Activated CD4-positive, alpha-beta T cell treated with anti-CD3 and anti-CD28 coated beads for 1 hour (primary cell): ENCODE measurements at places on chromosomes 7 and 10.

DNA sequence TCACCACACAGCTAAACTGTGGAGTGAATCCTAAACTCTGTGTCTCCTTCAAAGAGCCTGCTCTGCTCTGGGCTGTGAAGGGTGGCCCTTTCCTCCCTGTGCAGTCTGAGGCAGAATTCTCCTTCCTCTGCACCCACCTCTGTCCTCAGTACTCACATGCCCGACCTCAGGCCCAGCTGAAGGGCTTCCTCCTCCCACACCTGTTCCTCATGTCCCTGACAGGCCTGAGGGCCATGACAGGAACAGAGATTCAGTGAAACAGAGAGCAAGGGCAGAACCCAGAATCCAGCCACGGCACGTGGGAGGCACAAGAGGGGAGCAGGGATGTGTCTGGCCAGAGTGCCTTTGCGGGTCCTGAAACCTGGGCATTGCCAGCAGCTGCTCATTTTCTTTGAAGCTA is 13.9 kb downstream of the CREB3L2 start:
- no peak for DNase-seq

GRCh38 chr7:29035044-29035740 is 77.1 kb upstream of the TRIL start:
- no peak for DNase-seq

- no peak for DNase-seq
Measured at GRCh38 chr10:48543182-48543844, 61.6 kb downstream of the ARHGAP22 start.

DNA sequence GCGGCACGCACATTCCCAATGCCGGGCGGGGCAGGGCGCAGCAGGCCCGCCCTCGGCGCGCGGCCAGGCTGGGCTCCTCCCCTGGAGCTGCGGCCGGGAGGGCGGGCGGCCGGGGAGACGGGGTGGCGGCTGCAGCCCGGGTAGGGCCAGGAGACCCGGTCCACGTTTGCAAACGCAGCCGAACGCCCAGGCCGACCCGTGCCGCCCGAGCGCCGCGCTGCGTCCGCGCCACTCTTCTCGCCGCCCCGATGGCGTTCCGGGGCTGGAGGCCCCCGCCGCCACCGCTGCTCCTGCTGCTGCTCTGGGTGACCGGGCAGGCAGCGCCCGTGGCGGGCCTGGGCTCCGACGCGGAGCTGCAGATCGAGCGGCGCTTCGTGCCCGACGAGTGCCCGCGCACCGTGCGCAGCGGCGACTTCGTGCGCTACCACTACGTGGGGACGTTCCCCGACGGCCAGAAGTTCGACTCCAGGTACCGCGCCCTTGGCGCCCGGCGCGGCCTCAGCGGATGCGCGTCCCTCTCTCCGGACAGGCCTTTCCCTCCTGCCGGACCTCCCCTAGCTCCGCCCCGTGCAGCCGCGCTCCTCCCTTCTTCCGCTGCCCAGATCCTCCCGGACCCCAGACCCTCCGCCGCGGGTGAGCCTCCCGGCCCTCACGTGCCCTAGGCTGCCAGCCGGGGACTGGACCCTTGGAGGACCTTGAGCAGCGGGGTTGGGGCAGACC is at the start of gene FKBP9:
Gene FKBP9, plus strand, starts transcription at position 115 of the 720 bp plus-strand sequence. Its CDS starts 134 bp downstream, at position 249.
- no peak for DNase-seq

DNA sequence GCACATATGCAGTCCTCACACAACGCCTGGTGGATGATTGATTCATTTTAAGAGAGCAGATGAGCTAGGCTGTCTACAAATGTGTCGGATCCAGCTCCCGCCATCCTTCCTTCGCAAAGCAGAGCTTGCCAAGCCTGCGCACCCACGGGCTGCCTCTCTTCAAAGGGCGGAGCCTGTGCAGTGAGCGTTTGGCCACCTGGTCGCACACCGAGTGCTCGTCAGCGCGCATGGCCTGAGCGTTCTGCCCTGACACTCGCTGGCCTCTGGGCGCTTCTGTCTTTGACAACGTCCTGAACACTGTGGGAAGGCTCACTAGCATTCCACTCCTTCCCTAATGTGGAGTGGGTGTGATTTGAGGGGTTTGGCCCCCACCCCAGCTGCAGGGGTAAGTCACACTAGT is 47.1 kb upstream of the TMEM72 start:
- no peak for DNase-seq

- no peak for DNase-seq
Measured at GRCh38 chr7:67856046-67856445, 859.4 kb downstream of the TYW1 start.

- DNase-seq, result no peak
Measured at GRCh38 chr10:111648046-111648445, 535.5 kb downstream of the GPAM start.

DNA sequence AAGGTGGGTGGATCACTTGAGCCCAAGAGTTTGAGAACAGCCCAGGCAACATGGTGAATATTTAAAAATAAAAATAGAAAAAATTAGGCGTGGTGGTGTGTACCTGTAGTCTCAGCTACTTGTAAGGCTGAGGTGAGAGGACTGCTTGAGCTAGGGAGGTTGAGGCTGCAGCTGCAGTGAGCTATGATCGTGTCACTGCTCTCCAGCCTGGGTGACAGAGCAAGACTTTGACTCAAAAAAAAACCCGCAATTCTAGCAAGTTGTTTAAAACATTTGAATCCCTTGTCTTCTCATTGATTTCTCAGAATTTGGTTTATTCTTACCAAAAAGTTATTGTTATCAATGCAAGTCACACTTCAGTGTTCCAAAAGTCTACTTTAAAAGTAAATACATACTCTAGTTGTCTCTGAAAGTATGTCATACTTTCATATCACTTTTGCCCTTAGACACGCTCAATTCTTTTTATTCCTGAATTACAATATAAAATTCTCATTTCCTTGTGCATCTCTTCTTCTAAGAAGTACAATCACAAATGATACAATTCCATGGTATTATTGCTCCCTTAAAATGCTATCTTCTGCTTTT is 6.3 kb downstream of the EPC1 start:
- DNase-seq, result no peak

DNA sequence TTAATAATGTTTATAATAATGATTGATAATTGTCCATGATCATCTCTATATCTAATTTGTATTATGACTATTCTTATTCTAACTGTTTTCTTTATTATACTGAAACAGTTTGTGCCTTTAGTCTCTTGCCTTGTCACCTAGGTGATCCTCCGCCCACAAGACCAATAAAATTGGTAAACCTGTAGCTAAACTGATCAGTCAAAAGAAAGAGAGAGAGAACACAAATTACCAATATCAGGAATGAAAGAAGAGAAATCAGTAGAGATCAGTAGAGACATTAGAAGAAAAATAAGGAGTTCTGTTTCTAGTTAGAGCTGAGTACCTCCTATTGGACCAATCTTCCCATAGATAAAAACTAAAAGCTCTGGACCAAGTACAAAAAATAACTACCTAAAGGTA is 6.1 kb upstream of the COA1 start:
- DNase-seq, result no peak

DNA sequence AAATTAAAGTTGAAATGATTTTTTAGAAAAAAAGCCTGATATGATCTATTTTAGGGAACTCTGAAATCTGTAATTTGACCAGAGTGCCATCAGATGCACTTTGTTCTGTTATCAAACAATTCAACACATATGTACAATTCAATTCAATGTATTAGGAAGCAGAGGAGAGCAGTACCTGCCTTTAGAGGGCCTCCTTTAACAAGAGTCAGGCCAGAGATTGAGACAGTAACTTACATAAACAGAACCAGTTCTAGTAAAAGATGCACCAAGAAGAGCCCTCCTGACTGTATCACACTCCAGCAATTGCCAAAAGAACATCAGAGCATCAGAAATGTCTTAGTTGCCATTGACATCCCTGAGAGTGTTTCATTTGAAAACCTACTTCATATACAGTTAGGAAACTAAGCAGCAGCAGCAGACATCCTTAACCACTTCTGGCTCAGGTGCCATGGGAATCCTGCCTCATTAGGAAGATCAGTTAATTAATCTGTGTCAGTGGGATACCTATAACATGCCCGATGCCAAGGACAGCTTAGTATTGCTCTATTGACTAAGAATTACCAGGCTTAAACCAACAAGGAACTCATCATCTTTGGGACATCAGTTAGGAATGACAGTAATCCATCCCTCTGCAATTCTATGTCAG is 1222.6 kb upstream of the LRRN3 start:
- no peak for DNase-seq

DNA sequence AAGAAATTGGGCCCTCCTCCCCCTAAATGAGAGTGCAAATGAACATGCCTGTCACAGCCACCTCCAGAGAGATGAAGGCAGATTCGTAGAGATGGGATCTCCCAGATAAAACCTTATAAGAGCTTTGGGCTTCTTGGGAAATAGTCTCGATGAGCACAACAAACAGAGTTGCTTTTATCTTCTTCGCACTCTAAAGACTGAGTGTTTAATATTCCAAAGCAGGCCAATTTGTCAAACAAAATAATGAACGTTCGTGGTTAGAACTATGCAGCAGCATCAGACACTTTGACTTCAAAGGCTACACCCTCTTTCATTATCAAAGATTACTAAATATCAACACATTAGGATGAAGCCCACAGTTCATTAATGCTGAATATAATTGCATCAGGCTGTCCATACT is 256.2 kb downstream of the SKIDA1 start:
- DNase-seq, result no peak

- peak; percentile 46 for DNase-seq
Measured at GRCh38 chr7:105652359-105652993, 71.2 kb upstream of the EFCAB10 start.
